ENCODE measurements at places on chromosomes 16 and 17.

GRCh38 chr16:82947698-82948097 lies 320.9 kb downstream of the CDH13 start:
- no peak for DNase-seq

GRCh38 chr17:68102318-68102758 lies 66.8 kb downstream of the KPNA2 start:
- DNase-seq = no peak

DNA sequence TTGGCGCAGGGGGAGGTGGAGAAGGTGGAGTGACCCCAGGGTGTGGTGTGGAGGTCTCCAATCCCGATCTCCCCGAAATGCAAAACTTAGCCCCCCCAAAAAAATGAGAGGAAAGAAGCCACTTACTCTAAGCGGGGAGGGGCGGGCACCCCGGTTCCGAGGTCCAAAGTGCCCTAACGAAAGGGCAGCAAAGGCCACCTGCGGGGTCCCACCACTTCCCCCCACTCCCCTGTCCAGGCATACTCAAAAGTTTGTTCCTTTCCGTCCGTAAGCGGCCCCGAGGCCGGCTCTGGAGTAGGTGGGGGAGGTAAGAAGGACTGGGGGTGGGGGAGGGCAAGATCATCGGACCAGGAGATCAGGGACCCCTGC lies 1.1 kb downstream of the TOX3 start:
- no peak for DNase-seq

DNA sequence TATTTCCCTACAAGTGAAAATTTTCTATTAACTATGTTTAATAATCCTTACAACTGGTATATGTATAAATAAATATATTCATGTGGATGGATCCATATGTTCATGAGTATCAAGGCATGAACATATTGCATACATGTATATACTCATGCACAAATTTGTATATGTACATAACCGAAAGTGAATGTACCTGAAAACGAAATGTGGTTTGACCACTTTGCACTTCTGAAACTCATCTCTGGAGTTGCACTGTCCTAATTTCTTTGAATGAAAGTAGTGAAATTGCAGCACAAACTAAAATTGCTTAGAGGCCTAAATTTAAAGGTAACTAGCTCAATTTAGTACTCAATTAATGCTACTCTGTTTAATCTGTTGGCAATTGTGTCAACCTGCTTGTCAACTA lies 27.4 kb upstream of the GNAO1 start:
- no peak for DNase-seq

- DNase-seq = peak; percentile 62
Observed at GRCh38 chr17:50079334-50080095, 15.6 kb upstream of the PDK2 start.

GRCh38 chr16:59601452-59601851 lies 867.3 kb upstream of the GOT2 start:
- no peak for DNase-seq
